ENCODE measurements at places on chromosomes 7 and 10.

- no peak for DNase-seq
Measured at GRCh38 chr10:101182936-101183335, 46.3 kb downstream of the LBX1 start.

GRCh38 chr7:119988401-119988800, 284.6 kb upstream of the KCND2 start:
- DNase-seq: no peak

GRCh38 chr7:148962823-148963582, 65.3 kb downstream of the PDIA4 start:
- DNase-seq: no peak

- DNase-seq: no peak
Measured at GRCh38 chr7:91898240-91898992, 17.9 kb upstream of the MTERF1 start.

DNA sequence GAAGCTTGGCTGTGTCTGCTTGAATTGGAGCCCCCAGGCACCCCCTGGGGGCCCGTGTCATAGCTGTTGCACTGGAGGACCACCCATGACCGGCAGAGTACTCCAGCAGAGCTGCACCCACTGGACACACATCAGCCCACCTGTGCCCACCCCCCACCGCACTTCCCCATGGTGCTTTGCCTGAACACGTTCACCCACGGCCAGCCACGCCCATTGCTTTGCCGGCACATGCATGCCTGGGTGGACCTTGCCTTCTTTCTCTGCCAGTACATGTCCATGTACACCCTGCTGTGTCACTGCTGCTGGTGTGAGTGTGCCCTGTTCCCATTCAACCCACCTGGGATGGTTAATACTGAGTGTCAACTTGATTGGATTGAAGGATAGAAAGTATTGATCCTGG, 88.7 kb downstream of the SAMD9 start:
- DNase-seq: no peak

DNA sequence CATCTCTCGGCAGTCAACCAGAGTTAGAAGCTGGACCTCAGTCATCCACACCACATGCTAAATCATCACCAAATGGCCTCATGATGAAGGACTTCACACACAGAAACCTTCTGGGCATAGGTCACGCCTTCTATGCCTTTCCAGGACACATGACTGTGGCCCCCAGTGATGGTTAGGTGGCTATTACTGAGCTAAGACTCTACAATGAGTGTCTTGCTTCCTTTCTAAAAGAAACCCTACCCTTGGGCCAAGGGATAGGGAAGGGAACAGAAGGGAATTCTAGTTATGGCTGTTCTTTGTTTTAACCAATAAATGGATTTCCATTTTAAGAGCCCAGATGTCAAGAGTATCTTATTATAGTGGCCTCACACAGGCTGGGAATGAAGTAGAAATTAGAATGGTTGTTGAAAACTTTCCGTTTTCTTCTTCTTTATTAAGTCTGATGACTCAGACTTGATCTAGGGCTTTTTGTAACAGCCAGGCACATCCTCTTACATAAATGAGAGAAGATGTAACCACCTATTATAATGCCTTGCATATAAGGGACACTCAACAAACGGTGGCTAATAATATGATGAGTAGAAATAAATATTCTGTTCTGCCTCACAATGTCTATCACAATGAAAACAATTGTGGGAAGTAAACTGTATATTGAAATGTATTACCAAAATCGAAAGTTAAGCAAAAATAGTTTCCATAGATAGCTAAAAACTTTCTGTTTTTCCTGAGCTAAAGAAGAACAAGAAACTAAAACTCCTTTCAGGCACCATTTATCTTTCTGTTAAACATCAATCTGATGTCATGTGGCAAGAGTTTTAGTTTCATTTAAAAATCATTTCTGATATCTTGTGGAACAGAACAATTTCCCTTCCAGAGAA, 62.5 kb upstream of the TOMM7 start:
- DNase-seq: no peak

DNA sequence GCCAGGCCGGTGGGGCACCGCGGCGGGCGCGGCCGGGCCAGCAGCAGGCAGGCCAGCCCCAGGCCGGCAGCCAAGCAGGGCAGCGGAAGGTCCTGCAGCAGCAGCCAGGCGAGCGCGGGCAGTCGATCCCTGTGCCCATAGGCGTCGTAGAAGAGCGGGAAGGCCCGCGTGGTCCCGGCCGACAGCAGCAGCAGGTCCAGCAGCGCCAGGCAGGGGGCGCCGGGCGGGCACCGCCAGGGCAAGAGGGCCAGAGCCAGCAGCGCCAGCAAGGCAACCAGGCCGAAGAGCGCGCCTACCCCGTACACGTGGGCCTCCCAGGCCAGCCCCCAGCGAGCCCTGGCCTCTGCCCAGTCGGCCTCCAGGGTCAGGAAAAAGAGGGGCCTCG, 8.4 kb upstream of the RBM28 start:
- DNase-seq: no peak

DNA sequence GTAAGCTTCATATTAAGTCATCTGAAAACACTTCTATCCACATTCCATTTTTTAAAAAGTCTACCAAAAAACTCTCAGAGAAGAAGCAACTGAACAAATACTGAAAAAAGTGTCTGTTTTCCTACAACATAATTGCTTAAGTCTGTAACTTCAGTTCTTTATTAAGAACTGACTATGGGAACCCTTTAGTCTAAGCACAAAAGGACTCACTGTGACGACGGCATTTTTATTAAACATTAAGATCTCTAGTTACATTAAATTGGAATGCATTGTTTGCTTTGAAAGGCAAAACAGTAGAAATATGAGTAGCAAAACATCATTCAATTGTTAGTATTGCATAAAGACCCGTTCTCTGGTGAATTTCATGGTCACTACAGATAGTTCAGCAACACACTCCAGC, 5.8 kb upstream of the FAM3C start:
- DNase-seq: no peak

DNA sequence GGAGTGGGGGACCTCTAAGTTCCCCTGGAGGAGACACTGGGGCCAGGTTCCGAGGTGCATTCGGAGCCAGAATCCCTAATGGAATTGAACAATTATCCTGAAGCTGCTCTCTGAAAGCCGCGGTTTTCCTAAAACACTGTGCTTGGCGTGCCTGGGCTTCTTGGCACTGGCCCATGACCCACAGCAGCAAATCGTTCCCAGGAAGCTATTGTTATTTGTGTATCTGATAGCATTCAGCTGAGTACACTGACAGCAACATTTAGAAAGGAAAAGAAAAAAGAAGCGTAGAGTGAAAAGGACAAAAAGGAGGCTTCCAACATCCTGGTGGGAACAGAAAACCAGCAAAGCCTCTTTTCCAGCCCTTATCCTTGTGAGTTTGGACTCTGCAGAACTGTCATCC, 339.8 kb downstream of the FRMD4A start:
- DNase-seq: no peak

DNA sequence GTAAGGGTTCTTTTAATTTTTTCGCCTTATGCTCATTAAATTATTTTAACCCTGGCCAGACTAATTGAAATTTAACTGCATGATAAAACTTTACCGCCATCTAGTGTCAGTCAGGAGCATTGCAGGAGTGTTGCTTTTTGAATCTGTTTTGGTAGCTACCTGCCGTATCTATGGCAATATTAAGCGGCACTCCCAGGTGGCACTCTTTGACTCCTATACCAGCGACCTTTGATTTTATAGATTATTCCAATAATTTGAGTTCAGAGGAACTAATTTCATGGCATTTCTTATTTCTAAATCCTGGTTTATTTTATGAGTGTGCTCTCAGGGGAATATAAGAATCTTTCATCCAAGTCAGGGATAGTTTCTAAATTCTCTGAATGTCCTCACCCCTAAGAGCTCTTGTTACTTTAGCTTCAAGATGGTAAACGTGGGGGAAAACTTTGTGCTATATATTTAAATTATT, 198.9 kb downstream of the REEP3 start:
- no peak for DNase-seq

GRCh38 chr7:20129920-20130319, 87.3 kb downstream of the MACC1 start:
- DNase-seq: no peak
